IMR-90 (cell line): ENCODE measurements at places on chromosomes 13 and 19. TPM values are rescaled to one million over a fixed set of nuclear protein-coding genes. Genes with fewer than 3 reads are reported as not detected.

Gene SBK3
- polyA plus RNA-seq: 0.05 and 0.16 TPM in 2 replicates

Gene SELENOV
- not detected in 2 replicates for polyA plus RNA-seq

- DNase-seq: no peak
Measured at GRCh38 chr19:24032651-24033050, 54.3 kb upstream of the ZNF254 start.

DNA sequence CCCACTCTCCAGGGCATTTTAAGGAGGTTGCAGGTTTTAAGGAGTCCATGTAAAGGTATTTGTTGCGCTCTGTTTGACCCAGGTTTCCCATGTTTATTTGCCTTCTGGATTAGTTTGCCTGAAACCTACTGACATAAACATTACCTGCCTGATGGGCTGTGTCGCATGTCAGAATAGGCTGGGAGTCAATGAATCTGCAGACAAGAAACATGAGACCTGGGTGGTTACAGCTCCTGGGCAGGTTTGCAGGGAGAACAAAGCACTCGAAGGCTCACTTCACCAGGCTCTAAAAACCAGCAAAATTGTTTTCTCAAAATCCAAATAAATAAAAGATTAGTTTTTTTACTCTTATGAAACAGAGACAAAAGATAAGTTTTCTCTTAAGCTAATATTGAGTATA, 114.4 kb upstream of the SERTM1 start:
- no peak for DNase-seq

DNA sequence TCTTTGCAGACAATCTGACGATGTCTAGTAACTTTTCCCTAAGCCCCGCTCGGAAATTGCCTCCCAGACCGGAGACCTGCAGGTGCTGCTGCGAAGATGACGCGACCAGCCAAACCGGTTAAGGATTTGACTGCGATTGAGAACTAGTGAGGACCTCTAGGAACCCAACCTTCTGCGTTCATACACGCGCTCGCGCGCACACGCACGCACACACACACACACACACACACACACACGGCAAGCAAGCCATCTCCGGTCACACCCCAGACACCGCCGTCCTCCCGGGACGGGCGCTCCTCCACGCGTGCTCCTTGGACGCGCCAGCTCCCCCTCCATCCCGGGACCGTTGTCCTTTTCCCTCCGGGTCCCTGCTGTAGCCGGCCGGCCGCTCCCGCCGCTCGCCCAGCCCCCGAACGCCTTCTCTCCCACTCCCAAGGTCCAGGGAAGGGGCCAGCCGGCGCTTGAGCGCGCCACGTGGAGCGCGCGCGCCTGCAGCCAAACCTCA, 1.2 kb downstream of the TBC1D4 start:
- DNase-seq: peak; percentile 37

- DNase-seq: peak; percentile 93
Measured at GRCh38 chr19:52690369-52691214, 44.3 kb downstream of the ZNF611 start.

Gene ZNF155
- 2.5 and 3.5 TPM in 2 replicates for polyA plus RNA-seq

- DNase-seq: no peak
Measured at GRCh38 chr19:37243206-37243632, 25.2 kb downstream of the ZNF383 start.

- no peak for DNase-seq
Measured at GRCh38 chr19:18850471-18851375, 19.0 kb downstream of the UPF1 start.

Gene CBARP
- polyA plus RNA-seq: 3.9 and 8.5 TPM in 2 replicates

- no peak for DNase-seq
Measured at GRCh38 chr13:109963384-109963783, 177.0 kb upstream of the IRS2 start.

GRCh38 chr13:29509999-29510589, 85.4 kb downstream of the SLC7A1 start:
- DNase-seq: peak; percentile 57

Gene ARHGEF1
- 47.1 and 51.2 TPM in 2 replicates for polyA plus RNA-seq

DNA sequence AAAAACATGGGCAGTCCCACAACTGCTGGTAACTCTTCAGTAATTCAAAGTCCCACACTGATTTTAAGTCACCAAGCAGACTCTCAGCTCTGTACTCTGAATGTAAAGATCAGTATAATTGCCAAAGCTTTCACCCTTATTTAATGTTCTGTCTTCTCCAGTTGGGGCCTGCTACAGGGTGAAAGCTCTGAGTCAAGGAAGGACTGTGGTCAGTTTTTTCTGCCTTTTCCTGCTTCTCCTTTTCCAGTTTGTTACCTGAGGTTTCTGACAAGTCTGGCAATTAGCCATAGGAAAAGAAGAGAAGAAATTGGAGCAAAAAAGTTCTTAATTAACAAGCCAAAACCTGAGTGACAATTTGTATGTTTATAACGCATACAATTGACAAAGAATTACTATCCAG, 279.3 kb downstream of the RBM26 start:
- DNase-seq: no peak

DNA sequence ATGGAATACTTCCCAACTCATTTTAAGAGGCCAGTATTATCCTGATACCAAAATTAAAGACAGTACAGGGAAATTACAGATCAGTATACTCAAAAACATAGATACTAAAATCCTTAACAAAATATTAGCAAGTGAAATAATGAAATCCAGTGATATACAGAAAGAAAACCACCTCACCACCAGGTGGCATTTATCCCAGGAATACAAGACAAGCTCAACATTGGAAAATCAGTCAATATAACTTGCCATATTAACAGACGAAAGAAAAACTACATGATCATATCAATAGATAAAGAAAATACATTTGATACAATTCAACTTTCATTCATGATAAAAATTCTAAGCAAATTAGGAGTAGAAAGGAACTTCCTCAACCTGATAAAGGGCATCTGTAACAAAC, 6.7 kb upstream of the GNA15 start:
- DNase-seq: peak; percentile 71

DNA sequence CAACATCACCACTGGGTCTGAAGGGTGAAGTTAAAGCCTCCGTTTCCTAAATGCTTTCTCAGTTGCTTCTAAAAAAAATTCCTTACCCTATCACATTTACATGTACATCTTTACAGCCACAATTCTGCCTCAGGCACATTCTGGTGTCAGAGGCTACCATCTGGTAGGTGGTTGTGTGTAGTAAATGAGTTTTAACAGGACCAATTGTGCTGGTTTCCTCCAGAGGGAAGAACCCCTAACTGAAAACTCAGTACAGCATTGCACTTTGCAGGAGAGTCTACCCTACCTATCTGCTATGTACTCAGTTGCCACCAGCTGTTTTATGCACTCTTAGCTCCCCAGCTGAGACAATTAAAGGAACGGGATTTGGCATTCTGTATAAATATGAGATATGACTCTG, 1576.5 kb downstream of the PCDH9 start:
- DNase-seq: no peak

GRCh38 chr13:113879017-113879416, 15.1 kb upstream of the GAS6 start:
- no peak for DNase-seq

DNA sequence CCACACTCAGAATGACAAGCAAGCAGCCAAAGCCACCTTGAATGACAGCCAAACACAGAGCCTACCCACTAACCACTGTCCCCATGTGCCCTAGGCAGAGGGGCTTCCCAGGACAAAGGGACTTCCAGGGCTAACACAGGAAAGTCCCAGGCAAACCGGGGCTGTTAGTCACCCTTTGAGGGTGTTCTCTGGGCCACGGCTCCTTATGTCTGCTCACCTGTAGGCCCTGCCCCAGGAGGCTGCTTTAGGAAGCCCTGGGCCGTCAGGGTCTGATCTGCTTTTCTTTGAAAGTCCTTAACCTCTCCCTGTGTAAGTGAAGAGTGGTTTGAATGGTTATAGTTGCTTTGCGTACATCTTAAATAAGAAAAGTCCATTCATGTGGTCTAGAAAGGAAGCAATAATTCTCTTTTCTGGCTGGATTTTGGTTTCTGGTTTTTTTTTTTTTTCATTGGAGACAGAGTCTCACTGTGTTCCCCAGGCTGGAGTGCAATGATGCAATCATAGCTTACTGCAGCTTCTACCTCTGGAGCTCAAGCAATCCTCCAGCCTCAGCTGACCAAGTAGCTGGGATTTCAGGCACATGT, 161.4 kb downstream of the EFNB2 start:
- DNase-seq: peak; percentile 73

Gene NUDT15
- polyA plus RNA-seq: 11.8 and 14.2 TPM in 2 replicates

Gene SIGLEC10
- polyA plus RNA-seq: not detected in 2 replicates

DNA sequence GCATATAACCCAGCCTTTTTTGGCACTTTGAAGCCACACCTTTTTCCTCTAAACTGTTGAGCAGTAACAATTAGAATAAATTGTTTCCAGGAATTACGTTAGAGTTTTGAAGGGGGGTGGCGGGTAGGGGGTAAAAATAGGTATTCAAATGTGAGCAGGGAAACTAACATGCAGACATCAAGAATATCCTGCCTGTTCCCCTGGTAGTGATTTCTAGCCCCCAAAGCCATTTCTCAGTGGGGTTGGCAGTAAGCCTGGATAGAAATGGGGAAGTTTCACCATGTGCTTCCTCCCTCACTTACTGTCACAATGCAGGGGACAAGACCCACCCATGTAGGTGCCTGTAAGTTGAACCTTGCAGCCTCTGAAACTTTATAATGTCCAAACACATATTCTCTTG, 3.8 kb downstream of the DOCK9 start:
- DNase-seq: no peak

Gene PGLYRP2
- not detected in 2 replicates for polyA plus RNA-seq
